ENCODE measurements at places on chromosomes 6 and 20.

GRCh38 chr6:140225701-140226436, 851.4 kb upstream of the CITED2 start:
- DNase-seq, result no peak

GRCh38 chr6:161079566-161080262, 88.1 kb downstream of the MAP3K4 start:
- no peak for DNase-seq

DNA sequence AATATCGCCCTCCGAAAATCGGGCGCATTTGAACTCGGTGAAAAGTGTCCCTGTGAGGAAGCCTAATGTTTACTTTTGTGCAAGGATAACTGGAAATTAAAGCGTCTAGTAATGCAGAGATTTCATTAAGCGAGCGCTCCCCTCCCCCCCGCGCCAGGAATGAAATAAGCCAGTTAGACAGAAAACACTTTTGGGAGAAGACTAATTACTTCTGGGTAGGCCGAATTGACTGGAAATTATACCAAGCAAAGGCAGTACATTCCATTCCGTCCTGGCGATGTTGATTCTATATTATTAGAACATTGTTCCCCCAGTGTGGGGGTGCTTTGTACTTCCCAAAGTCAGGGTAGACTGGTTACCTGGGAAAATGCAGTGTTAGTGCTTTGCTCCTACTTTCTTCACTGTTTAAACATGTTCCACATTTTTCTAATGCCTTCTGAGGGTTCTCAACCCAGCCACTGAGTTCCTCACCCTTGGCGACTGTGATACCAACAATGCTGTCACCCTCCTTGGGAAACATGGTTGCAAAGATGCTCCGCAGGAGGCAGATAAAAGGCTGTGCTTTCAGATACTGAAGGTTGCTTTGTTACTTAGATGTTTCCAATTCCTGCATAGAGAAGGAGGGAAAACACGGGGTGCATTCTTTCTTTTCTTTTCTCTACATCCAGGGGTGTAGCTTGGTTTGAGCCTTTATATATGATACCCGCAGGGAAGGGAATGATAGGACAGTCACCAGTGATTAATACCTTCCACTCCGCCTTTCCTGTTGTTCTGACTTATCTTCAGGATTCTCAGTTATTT, 2.6 kb downstream of the GJA1 start:
- no peak for DNase-seq

DNA sequence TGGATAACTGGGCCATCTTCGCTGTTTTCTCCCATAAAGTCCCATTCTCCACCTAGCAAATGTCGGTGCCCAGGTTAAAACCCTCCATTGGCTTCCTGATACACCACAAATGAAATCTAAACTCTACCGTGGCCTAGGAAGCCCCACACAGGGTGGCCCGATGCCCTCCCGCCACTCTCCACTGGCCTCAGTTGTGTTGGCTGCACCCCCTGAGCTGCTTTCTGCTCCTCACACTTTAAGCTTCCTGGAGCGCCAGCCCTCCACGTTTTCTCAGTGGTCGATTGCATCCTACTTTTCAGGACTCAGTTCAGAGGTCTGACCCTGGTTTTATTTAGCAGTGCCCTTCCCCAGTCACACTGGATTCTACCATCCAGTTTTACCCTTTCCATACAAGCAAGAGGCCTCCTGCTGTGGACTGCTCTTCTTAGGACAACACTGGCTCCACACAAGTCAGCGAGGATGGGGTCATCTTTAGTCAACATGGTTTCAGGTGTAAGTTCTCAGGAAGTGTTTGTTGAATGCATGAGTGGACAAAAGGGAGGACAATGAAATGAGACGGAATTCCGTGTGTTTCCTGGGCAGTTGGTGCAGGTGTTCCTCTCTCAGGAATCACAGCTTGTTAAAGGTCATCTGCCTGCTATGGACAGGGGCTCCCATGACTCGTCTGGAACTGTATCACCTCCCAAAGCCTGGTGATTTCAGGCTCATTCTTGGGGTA, 124.1 kb downstream of the SULF2 start:
- no peak for DNase-seq

GRCh38 chr6:83153883-83154521, 39.1 kb downstream of the PGM3 start:
- no peak for DNase-seq

DNA sequence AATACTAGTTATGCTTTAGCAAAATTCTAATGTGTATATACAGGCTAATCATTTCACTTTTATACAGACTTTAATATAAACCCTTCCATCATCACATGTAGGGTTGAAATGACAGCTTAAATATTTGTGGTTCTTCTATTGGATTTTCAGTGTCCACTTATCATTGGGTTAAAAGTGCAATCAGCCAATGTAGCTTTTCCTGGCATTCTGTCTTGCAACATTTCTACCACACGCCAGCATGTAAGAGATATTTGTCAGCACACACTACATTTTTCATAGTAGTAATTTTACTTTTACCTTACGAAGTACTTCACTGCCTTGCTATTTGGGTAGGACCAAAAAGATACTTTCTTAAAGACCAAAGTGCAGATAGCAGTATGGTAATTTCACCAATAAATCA, 252.0 kb downstream of the TBX18 start:
- DNase-seq, result no peak

GRCh38 chr20:38962928-38963401, 821 bp downstream of the DHX35 start:
- DNase-seq, result no peak

GRCh38 chr6:105372142-105372848, 30.6 kb downstream of the PREP start:
- DNase-seq, result no peak
